Right hindlimb (tissue), 1 donor: ENCODE measurements at places on chromosomes 7 and 10.

- DNase-seq, result no peak
These were observed 3.0 kb upstream of the WNT2 start for GRCh38 chr7:117325836-117326235.

DNA sequence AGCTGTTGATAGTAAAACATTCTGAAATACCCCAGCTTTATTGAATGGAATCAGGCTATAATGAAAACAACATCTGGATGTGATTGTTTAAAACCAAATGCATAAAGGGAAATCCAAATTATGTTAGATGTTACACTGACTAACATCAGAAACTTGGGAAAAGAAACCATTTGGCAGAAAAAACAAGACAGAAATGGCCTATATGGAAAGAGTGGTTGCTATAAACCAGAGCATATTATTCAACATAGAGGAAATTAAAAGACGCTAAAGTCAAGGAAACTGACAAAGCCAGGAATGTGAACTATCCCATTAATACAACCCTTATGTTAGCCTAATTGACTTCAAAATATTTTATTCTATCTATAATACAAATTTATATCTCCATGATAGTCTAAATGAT is 53.0 kb upstream of the CABCOCO1 start:
- no peak for DNase-seq

DNA sequence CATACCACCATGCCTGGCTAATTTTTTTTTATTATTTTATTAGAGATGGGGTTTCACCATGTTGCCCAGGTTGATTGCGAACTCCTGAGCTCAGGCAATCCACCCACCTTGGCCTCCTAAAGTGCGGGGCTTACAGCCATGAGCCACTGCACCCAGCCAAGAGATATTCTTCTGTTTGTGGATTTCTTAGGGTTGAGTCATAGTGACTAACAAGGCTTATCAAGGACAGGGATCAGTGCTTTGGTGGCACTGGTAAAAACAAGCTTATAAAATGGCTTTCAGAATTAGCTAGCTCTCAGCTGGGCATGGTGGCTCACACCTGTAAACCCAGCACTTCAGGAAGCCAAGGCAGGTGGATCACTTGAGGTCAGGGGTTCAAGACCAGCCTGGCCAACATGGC is 122.4 kb downstream of the ZNF248 start:
- DNase-seq, result no peak

GRCh38 chr7:128347647-128348097 is 4.0 kb upstream of the RBM28 start:
- peak; percentile 62 for DNase-seq

DNA sequence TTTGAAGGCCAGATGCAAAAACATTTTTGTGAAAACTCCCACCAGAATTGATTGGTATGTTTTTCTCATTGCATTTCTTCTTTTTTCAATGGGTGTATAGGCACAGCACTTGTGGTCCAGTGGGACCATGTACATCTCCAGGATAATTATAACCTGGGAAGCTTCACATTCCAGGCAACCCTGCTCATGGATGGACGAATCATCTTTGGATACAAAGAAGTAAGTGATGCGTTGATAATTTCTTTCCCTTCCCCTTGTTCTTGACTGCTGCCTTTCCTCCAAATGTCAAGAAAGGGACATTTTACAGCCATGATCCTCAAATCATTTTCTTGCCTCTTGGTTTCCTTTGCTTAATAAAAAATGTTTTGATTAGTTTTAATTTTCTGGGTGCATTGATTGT is 331.5 kb downstream of the PLXDC2 start:
- DNase-seq, result no peak

DNA sequence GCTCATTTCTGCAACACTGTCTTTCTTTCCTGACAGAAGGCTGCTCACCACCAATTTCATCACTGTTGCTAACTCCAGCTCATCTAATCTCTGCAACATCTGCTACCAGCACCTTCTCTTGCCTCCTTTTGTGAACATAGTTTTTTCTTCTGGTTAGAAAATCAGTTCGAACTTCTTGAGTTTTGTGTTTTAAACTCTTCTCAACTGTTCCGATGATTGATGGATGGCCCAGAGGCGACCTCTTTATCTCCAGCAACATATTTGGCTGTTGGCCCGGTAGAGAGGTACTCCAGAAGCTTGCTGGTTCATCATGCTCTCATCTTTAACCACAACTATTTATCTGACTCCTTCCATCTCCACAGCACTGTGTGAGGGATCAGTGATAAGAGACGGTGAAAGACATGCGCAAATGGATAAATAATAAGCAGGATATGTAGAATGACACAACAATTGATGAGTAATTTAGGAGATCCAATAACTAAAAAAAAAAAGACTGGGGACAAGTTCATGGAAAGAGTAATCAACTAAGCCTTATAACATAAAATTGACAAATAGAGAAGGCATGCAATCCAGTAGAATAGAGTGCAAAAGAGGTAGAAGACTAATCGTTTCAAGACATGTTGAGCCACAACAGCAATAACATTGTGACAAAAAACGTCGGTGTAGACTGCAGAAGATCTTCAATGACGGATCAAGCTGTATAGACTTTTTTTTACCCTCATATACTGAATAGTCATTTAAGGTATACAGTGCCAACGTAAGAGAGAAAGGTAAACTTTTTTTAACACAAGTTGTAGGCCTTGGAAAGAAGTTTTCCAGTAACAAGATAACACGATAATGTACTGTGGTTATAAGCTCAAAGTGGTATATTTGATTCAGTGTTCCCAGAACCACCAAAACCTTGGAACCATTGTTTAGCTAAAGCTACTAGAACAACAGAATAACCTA is 152.2 kb downstream of the CRPPA start:
- DNase-seq, result no peak

DNA sequence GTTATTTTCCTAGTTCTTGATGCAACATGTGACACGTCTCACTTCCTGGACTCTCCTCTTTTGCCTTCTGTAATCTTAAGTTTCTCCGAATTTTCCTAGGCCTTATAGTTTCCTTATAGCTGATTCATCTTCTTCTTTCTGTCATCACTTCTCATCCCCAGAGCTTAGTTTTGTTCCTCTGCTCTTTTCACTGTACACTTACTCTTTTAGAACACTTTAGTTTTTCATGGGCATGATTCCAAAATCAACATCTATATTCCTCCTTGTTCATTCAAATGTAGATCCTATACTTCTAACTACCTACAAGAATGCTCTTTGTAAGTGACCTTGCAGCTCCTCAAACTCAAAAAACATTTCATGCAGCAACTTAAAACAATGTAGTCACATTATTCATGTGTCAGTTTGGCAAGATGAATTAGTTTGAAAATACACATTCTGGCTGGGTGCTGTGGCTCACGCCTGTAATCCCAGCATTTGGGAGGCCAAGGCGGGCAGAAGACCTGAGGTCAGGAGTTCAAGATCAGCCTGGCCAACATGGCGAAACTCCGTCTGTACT is 13.1 kb upstream of the SLC26A3 start:
- DNase-seq, result no peak
